Hematopoietic multipotent progenitor cell treated with erythropoietin and hydrocortisone succinate and interleukin-3 and kit ligand, for 17 days (in vitro differentiated cells): ENCODE measurements at places on chromosomes 3 and 15.

DNA sequence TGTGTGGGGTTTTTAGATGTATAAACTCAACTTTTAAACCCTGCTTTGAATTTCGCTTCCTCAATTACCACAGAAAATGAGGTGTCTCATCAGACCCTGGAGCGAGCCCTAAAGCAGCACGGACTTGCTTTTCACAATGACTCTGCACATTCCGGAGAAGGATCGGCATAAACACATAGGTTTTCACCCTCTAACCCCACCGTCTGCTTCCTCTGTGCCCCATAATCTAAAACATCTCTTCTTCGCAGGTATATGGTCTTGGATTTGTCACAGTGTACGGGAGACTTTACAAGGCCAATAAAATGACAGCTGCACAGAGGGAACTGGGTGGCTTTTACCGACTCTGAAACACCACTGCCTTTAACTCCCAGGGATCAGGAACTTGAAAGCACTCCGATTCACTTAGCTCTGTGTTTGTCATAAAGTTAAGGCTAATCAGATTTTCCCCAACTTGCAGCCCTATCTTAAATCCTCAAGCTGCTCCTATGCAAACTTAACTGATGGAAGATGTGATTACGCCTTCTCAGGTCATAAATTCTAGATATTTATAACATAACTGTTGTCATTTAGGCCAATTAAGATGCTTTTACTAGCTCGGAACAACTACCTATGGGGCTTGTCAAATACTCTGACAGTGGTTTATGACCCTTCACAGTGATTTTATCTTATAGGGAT is 133.4 kb upstream of the WNT5A start:
- DNase-seq: no peak

DNA sequence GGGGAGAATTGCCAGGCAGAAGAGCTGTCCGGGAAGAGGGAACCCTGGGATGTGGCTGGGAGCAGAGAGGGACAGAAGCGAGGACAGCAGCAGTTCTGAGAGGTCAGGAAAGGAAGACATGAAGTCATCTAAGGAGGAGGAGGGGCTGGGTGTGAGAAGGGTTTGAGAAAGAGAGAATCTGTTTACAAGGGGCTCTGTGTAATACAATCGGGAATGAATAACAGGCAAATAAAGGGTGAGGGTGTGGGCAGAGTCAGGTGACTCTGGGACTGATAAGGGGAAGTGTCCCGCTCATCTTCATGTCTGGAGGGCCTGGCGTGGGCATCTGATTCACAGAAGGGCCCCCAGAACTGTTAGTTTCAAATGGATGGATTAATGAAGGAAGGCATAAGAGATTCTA is 191.3 kb downstream of the XXYLT1 start:
- no peak for DNase-seq

- no peak for DNase-seq
These were observed 8.8 kb downstream of the NUP210 start for GRCh38 chr3:13411186-13411860.

GRCh38 chr15:47503876-47504275 is 213.4 kb upstream of the SEMA6D start:
- no peak for DNase-seq

DNA sequence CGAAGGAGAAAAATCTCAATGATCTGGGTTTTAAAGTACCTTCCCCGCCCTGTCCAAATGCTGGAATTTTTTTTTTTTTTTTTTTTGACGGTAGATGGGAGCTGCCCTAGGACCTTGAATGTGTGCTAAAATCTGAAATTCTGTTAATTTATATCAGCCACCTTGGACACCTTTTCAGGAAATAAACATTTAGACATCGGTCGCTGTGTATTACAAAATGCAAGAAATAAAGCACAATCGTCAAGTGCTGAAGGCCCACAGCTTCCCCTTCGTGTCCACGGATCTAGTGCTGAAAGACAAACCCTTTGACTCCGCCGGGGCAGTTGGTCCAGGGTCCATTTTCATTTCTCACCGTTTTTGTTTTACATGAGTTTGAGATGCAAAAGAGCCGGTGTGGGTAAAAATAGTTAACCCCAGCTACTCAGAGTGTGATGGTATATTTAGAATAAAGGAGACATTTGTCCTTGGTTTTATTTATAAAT is 90.2 kb upstream of the CHD2 start:
- DNase-seq: peak; percentile 70

DNA sequence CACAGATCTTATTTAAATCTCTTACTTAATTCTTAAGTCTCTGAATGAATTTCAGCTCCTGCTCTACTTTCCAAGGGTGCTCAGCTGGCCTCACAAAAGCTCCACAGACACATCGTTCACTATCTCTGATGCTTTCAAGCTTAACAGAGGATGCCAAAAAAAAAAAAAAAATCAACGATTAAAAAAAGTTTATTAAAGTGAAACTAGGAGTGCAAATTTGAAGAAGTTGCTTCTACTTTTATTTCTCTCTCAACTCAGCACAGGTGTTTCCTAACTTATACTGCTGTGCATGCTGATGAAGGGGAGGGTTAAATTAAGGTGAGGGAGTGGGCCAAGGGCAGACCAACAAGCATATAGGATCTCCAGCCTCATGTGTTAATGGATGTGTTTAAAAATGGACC is 157.2 kb downstream of the TIGIT start:
- no peak for DNase-seq

GRCh38 chr3:36546226-36546625 is 165.9 kb downstream of the STAC start:
- DNase-seq: no peak

DNA sequence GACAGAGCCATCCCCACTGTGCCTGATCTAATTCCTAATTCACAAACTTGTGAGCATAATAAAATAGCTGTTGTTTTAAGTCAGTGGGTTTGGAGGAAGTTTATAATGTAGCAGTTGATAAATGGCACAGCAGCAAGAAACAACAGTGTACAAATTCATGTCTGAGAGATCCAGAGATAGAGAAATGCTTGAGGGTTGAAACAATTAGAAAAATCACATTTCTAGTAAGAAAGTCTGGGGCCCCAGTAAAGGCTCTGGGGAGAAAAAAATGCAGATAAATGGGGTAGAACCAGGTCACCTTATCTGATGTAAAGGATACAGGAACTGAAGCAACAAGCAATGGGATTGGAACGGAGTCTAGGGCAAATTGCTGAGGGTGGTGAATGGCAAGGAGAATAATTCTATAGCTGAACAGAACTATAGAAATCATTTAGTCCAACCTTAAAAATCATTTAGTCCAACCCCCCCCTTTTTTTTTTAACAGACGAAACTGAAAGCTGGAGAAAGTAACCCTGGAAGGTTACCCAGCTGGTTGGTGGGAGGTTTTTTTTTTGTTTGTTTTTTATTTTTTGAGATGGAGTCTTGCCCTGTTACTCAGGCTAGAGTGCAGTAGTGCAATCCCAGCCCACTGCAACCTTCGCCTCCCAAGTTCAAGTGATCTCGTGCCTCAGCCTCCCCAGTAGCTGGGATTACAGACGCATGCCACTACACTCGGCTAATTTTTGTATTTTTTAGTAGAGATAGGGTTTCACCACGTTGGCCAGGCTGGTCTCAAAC is 14.3 kb upstream of the SHQ1 start:
- DNase-seq: no peak

DNA sequence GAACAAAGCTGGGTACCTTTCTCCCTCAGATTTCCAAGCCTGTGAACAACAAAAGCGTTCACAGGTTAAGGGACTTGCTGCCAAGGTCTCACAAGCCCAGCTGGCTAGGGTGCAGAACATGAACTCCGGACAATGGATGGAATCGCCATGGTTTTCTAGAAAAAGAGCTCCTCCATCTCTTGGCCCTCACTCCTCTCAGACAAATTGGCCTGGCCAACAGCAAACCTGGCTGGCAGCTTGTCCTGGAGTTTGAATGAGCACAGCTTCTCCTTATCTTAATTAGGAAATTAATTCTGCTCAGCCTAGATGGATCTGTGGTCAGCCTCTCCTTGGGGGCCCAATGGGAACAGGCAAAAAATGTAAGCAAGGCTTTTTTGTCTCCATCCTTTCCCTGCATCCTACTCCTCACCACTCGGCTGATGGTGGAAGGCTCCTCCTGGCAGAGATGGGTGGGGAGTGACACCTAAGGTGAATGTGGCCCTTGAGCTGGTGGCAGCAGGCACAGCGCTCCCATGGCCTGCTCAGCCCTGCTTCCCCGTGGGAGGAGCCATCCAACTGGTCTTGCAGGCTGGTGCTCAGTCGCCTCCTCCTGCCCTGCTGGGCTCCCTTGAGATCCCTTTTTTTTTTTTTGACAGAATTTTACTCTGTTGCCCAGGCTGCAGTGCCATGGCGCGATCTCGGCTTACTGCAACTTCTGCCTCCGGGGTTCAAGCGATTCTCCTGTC is 5.8 kb downstream of the KLHL25 start:
- DNase-seq: no peak

DNA sequence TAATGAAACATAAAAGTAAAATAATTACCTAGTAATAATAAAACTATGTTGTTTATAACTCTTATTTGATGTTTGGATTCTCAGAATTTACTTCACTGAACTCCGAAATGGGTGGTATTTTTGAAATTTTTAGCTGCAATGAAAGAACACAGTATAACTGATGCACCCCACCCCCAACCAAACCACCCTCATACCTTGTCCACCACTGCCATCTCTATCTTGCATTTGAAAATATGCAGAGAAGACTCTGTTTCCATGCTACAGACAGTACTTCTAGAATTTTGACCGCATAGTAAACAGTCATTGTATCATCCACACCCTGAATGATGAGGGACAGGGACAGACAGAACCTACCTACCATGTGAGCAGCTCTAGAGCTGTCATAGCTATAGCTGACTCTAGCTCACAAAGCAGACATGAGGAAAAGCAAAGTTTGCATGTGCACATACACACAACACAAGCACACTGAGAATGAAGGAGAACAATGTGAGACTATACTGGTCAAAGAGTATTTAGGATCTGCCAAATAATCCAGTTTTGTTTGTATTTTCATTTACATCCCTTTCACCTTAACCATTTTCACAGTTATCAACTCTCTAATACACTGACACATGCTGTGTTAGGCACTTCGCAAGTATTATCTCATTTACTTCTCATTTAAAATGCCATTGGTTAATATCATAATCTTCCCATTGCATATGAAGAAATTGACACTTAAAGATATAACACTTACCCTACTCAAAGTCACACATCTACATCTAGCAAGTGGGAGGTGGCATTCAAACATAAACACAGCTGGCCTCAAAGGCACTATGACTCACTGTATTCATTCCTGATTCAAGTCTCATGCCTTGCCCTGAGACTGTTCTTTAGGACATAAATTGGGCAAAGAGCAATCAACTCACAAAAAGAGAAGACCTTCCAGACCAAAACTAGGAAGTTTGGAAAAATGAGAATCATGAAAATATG is 1014.7 kb upstream of the CFAP20DC start:
- no peak for DNase-seq

- no peak for DNase-seq
These were observed 105.6 kb upstream of the SLC4A7 start for GRCh38 chr3:27589795-27590194.

GRCh38 chr3:183285828-183286457 is 32.9 kb downstream of the B3GNT5 start:
- peak; percentile 27 for DNase-seq

DNA sequence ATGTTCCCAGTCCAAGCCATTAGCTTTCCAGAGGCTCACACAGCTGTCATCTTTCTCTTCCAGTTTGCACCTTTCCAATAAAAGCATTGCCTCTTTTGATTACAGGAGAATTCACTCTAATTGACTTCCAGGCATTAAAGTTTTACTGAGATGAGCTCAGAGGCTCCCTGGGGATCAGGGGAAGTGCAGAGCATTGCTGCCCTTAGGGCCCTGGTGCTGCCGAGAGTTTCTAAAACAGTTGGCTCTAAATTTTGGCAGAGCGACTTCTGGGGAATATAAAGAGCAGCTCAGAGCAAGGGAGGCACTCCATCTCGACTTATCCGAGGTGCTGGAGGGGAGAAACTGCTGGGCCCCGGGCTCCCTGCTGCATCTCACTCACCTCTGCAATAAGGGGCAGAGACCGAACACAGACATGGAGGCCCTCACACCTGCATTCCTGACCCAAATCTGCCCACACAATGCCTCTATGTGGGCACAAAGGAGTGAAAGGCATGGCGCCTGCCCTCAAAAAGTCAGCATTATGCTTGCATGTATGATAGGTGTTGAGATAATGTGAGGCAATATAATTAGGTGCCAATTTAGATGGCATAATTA is 61.7 kb downstream of the SCN11A start:
- no peak for DNase-seq

- peak; percentile 26 for DNase-seq
These were observed 5.2 kb downstream of the TPRA1 start for GRCh38 chr3:127585163-127585812.

GRCh38 chr3:16121391-16121790 is 53.1 kb upstream of the GALNT15 start:
- DNase-seq: no peak

- DNase-seq: no peak
These were observed 79.9 kb upstream of the ZBTB20 start for GRCh38 chr3:115226844-115227445.

- no peak for DNase-seq
These were observed 55.2 kb downstream of the PXYLP1 start for GRCh38 chr3:141286856-141287255.

DNA sequence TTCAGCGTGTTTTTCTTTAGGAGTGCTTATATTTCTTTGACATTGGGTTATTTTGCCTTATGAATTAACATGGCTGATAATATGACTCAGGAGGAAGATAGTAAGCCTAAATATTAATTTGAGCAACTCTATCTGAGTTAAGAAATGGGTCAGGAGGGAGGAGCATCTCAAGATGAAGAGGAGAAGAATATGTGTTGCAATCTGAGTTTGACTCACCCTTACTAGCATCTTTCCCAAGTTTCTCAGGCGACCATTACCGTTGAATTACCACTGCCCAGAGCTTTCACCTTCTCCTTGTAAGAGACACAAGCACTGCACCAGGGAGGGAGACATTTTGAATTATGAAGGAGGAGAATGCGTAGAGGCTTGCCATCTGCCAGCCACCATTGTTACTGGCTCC is 138.3 kb upstream of the MYRIP start:
- no peak for DNase-seq

- DNase-seq: no peak
These were observed 29.6 kb downstream of the ONECUT1 start for GRCh38 chr15:52760562-52760961.
